H4 (cell line): ENCODE measurements at places on chromosomes 5 and 9. TPM values are rescaled to one million over a fixed set of nuclear protein-coding genes. Genes with fewer than 3 reads are reported as not detected.

HAPLN1 gene
- 4.5 and 6.5 TPM in 2 replicates for total RNA-seq

SKP2 gene
- total RNA-seq: 61.6 and 84.5 TPM in 2 replicates

TNFAIP8 gene
- total RNA-seq: 7.6 and 16.5 TPM in 2 replicates

LMX1B gene
- total RNA-seq: 0.15 and 0.64 TPM in 2 replicates

RANBP3L gene
- 1.6 and 8.7 TPM in 2 replicates for total RNA-seq

HAVCR2 gene
- 0.02 TPM in 1 of 2 replicates, not detected in the other for total RNA-seq

SOWAHA gene
- 0.08 TPM in 1 of 2 replicates, not detected in the other for total RNA-seq

PROB1 gene
- total RNA-seq: not detected in 2 replicates

PCDHGC3 gene
- total RNA-seq: 50.8 and 61.5 TPM in 2 replicates

PHPT1 gene
- 100 and 119 TPM in 2 replicates for total RNA-seq

DNA sequence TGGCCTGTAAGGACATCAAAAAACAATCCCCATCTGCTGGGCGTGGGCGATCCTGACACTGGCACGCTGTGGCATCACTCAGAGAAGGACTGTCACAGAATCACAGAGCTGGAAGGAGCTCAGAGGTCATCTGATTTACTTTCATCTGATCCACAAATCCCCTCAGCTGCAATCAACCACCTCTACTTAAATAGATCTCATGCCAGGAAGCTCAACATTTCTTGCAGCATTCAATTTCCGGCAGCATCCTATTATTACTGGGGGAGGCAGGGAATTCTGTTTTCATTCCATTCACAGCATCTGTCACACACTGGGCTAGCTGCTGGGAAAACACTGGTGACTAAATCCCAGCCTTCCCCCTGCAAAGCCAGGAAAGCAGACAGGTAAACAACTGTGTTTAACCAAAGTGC is 38.3 kb downstream of the RETREG1 start:
- DNase-seq: no peak

DNA sequence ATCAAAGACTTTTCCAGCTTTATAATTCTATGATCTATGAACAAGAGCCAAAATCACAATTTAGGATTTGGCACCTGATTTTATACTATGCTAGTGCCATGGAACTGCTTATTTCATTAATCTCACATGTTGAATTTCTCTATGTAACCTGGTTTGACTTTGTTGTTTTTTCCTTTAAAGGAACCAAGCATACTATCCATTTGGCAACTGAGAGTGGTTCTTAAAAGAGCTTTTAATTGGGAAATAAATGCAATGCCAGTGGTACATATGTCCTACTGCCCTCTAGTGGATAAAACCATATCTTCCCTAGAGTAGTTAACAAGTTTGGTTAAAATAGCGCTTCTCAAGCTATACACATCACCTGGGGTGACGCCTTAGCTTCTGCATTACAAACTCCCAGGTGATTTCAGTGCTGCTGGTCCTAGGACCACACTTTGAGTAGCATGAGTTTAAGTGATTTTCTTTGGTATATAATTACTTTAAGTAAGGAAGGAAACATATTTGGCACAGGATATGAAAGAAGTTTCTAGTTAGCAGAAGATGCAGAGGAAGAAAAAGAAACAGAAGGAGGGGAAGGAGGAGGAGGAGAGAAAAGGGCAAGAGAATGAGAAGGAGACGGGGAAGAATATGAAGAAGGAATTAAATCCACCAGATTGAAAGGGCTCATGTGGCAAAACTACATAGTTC is 56.8 kb downstream of the FGF10 start:
- peak; percentile 25 for DNase-seq

DNA sequence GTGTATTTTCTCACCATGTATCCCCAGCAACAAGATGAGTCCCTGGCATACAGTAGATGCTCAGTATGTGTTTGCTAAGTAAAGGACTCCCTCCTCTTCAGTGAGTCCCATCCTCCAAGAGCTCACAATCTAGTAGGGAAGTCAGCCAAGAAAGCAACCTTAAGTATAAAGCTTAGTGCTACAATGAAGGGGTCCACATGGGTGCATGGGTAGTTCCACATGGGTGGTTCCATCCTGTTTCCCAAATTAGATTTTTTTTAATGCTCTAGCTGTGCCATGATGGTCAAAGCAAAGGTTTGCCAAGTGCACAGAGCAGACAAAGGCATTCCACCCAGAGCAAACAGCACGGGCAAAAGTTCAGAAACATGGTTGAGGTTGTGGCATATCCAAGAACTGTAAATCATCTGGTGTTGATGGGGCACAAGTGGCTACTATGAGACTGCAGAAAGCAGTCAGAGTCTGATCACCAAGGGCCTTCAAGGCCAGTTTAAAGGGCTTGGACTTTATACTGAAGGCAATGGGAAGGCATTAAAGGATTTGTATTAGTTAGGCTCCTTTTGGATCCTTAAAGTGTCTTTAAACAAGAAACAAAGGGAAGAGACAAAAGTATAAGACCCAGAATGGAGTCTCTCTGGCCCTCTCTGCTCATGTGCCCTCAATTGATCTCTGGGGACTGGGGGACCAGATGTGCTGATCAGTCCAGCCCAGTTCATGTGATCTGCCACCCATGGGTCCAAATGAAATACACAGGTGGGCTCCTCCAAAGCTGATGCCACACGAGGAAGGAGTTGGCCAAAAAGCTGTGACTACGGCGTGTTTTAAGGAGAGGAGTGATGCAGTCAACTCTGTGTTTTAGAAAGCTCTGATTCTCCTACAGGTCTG is 9.0 kb upstream of the CPLX2 start:
- no peak for DNase-seq

- DNase-seq: no peak
Measured at GRCh38 chr5:173891308-173892116, 3.4 kb downstream of the CPEB4 start.

- peak; percentile 49 for DNase-seq
Measured at GRCh38 chr5:65809817-65810531, 88.0 kb downstream of the NLN start.

GRCh38 chr9:96721731-96722429 is 56.0 kb downstream of the ZNF510 start:
- no peak for DNase-seq

DNA sequence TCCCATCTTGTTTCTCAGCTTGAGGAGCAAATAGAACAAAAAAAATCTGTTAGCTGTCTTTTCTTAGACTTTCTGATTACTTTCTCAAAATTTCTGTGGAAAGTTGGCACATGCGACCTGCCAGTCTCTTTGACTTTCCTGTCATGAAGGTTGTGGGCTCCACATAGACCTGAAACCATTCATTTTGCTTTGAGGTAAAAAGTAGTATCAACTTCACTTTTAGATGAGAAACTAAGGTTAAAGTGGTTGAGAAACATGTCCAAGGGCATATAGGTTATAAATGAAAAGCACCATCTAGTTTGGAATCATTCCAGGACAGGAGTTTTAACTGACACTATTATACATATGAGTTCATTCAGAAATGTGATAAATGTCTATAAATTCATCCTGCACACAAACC is 42.7 kb downstream of the ST8SIA4 start:
- DNase-seq: no peak

DNA sequence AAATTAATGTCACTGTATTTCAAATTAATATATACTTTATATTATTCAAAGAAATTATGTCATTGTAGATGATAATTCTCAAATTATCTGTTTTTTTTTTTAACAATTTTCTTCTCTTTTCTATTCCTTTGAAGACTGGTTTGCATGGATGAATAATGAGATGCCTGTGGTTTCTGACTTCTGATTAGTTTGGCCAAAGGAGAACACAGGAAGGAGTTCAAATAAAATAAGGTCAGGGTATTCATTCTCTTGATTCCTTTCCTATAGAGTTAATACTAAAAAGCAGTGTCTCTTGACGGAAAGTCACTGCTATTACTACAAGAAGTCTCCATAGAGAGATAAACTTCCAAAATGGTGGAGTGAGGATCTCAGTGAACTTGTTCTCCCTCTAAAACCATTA is 279.6 kb upstream of the FTMT start:
- DNase-seq: no peak

DNA sequence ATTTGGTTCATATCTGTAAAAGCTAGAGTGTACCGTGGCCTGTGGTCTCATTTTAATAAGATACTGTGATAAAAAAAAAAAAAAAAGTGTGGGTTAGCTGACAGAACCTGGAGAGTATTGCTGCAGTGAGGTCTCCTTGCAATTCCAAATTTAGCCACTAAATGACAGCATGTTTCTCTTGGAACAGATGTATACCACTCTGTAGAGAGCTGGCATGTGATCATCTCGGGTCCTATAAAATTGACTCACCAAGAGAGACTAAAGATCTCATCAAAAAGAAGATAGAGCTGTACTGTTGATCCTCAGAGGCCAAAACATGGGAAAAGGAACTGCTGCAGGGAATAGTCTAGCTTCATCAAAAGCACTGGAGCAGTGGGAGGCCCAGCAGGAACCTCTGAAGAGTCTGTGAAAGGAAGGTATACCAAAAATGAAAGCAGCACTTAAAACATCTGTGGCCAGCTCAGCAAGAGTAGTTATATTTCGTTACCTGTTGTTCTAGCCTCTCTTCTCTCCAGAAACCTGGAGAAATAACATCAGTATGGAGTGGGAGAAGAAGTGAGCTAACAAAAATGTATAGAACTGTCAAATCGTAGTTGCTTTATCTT is 826.8 kb downstream of the EFNA5 start:
- DNase-seq: peak; percentile 71

DNA sequence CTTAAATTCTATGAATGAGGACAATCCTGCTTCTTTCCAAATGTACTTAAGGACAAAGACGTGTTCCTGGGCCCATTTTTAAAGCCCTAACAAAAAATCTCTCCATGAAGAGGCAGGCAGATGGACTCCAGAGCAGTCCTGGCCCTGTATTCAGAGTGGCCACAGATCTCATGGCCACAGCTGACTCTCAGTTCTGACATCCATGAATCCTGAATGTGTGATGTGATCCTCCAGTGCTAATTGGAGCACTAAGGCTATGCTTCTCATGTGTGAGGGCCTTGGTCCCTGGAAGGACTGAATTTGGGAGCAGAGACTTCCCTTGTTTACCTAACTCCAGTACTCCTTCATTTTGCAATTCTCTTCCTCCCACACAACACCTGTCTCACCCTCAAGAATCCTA is 373.0 kb downstream of the AGTPBP1 start:
- DNase-seq: no peak

- DNase-seq: no peak
Measured at GRCh38 chr9:127059030-127059429, 63.4 kb downstream of the ANGPTL2 start.

DNA sequence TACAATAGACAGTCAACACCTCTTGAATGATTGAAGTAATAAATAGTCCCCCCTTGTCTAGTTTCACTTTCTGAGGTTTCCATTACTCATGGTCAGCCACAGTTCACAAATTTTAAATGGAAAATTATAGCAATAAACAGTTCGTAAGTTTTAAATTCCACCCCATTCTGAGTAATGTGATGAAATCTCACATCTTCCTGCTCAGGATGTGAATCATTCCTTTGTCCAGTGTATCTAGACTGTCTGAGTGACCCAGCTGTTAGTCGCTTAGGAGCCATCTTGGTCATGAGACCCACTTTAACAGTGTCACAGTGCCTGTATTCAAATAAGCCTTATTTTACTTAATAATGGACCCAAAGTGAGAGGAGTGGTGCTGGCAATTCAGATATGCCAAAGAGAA is 311.6 kb upstream of the PRR16 start:
- DNase-seq: peak; percentile 87

DNA sequence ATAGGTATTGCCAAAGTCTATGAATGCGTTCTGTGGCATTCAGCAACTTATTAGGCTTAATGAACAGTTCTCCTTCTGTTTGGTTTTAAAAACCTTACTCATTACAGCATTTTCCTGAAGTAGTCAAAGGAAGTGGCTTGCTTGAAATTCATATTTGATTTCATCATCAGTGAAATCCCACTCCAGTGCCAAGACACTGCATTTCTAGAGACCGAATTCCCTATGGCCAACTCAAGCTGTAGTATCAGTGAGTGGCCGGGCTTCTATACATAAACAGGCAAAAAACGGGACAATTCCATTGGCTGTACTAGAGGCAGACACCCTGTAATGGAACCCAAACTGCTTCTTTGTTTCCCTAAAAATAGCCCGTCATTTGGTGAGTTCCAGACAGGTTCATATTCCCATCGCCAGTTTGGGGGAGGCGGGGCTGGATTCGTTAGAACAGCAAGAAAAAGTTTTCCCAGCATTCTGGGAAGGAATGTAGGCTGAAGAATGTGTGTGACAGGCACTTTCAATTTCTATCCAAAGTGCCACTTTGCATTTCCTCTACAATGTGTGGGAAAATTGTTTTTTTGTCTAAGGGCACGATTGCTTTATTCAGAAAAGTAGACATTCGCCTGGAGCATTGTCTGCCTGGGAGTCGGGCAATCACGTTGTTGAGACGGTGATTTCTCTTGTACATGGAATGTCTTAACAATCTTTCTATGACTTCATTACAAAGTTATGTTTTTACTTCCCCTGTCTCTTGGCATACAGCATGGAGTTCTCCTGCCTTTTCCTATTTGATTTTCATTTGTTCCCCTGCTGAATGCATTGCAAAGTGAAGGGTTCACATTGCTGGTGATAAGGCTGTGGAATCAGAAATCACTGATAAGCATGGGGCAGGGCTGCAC is 141.8 kb upstream of the MAST4 start:
- peak; percentile 9 for DNase-seq

- no peak for DNase-seq
Measured at GRCh38 chr9:124242331-124243194, 15.2 kb upstream of the NEK6 start.

- DNase-seq: no peak
Measured at GRCh38 chr9:131299346-131299960, 9.9 kb downstream of the PLPP7 start.

GRCh38 chr9:92616655-92617111 is 53.2 kb downstream of the IPPK start:
- DNase-seq: no peak

- peak; percentile 89 for DNase-seq
Measured at GRCh38 chr9:31137176-31138160, 1247.0 kb upstream of the ACO1 start.

GRCh38 chr9:116671605-116672004 is 15.5 kb upstream of the TRIM32 start:
- DNase-seq: no peak

GRCh38 chr5:167156446-167156845 is 1135.0 kb upstream of the WWC1 start:
- no peak for DNase-seq

GRCh38 chr9:104725014-104725413 is 22.5 kb upstream of the NIPSNAP3A start:
- DNase-seq: no peak

DNA sequence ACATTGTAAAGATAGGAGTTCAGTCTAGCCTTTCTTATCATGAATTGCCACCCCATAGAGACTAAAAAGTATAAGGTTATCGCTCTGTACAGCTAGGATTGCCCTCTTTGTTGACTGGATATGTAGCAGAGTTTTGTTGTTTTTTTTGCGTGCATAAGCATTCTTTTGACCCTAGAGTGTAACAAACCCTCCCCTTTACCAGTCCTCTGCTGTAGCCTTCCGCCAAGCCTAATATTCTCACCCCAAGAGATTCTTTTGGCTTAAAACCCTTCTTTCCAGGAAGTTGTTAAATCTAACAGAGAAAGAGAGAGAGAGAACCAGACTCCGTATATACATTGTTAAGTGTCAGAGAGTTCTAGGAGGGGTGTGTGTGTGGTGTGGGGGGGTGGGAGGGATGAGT is 113.9 kb downstream of the FGF1 start:
- DNase-seq: no peak
